ENCODE measurements at places on chromosomes 16 and 17. TPM values are rescaled to one million over a fixed set of nuclear protein-coding genes. Genes with fewer than 3 reads are reported as not detected.

GRCh38 chr17:16437083-16437482 lies 21.7 kb downstream of the TRPV2 start:
- no peak for DNase-seq

DNA sequence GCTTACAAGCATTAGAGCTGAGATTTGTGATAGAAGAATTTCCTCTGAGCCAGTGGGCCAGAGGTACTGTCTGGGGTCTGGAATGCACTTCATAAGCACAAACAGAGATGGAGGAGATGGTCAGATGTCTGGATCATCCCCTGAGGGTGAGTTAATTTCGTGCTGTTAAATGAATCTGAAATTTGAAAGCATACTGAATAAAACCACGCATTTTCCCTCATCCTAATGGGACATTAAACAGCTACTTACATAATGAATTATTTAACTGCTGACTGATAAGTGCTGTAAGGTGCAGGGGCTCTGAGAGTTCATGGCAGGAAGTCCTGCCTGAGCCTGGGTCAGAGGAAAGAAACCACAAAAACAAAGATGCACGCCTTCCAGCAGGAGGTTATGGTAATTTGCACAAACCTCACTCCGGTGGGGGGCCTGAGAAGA lies 136.3 kb upstream of the XYLT1 start:
- no peak for DNase-seq

DNA sequence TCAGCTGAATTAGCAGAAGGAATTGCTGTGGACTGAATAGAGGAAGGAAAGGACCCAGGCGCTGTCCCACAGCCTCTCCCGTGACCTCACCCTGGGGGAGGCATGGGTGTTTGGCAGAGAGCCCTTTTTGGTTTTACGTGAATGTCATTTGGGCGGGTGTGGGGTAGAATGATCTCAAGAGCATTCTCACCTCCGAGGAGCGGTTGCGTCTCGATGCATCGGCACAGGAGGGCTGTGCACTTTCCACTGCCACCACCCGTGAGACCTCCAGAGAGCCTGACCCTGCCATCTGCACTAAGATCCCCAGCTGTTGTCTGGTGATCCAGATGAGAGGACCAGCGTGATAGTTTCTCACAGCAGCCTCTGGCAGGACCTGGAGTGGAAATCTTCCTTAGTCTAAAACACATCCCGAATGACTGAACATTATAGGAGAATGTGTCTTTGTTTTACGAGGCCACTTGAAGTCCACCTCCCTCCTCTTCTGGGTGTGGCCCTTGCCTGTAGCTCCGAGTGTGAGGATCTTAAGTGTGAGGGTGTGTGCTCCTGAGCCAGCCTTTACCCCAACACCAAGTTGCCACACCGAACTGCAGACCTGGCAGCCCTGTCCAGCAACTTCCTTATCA lies 29.3 kb downstream of the FOXK2 start:
- DNase-seq: peak; percentile 67

GRCh38 chr16:64094992-64095634 lies 1026.8 kb downstream of the CDH11 start:
- DNase-seq: no peak

- peak; percentile 42 for DNase-seq
These were observed 17.7 kb downstream of the PSMD11 start for GRCh38 chr17:32461853-32462617.

DNA sequence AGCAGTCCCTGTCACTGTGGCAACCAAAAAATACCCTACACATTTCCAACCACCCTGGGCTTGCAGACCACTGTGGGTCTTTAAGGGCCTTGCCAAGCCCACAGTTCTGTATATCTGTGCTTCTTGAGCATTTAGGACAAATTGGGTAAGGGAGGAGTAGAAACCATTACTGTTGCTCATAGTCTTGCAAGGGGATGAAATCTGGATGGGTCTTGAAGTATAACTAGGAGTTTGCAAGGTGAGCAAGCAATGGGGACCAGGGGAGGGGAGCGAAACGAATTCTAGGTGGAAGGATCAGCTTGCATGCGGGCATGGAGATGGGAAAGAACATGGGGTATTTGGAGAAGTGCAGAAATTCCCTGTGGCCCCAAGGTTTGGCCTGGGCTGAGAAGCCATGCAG lies 202.9 kb downstream of the RAB11FIP4 start:
- no peak for DNase-seq

- no peak for DNase-seq
These were observed 767 bp downstream of the RPS6KB1 start for GRCh38 chr17:59893676-59894100.

DNA sequence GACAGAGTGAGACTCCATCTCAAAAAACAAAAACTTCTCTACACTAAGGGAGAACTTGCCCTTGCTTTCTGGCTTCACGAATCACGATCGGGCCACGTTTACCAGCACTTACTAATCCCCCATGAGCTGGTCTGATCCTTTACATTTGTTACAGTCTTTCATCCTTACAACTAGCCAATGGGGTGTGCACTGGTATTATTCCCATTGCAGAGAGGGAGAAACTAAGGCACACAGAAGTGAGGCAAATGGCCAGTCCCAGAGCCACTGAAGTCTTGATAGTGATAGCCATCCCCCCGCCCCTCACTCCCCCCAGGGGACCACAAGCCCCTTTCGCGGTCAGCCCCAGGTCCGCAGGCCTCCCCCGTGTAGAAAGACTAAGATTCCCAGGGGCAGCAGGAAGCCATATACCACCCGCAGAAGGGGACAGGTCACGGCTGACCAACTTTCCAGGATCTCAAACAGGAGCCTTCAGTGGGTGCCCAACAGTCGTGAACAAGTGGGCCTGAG lies 868 bp downstream of the NATD1 start:
- DNase-seq: no peak

The CNGB1 gene
- total RNA-seq: 0.13 TPM

The FAM83G gene
- total RNA-seq: 12.1 TPM
